ENCODE measurements at places on chromosomes 4 and X.
A peak's percentile ranks its signal among the peaks of the same experiment; 100 is the strongest.

GRCh38 chr4:158605393-158605792 lies 66.3 kb downstream of the C4orf46 start:
- DNase-seq: no peak

GRCh38 chrX:85381602-85382001 lies 2.1 kb upstream of the POF1B start:
- DNase-seq: no peak

DNA sequence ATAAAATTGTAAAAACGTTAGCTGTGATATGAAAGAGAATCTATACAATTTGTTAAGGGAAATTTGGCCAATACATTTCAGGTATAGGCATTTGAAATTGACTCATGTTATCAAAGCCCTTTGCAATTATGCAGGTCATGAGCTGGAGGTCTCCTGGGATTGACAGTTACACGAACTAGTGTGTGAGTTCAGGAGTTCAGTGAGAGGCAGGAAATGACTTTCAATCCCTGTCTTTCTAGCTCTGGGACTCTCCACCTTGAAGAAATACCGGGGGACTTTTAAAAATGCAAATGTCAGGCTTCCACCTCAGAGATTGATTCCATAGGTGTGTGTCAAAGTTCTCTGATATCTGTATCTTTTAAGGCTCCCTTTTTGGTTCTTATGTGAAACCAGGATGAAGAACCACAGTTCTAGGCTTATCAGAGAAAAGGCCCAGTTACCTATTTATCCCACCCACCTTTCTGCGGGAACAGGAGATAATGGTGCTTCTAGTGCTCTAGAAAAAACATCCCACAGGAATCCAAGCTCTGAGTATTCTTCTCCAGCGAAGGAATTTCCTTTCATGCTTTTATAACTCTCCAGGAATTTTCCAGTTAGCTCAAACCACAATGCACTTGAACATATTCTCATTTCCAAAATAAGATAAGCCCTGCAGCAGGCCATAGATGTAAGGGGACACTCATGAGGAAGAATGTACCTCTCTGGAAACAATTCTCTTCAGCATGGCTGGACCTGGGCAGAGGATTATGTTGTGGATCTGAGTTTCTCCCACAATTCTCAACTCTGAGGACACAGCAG lies 501.0 kb downstream of the IDS start:
- no peak for DNase-seq

- DNase-seq: no peak
Observed at GRCh38 chrX:124737771-124738170, 391.4 kb downstream of the SH2D1A start.

DNA sequence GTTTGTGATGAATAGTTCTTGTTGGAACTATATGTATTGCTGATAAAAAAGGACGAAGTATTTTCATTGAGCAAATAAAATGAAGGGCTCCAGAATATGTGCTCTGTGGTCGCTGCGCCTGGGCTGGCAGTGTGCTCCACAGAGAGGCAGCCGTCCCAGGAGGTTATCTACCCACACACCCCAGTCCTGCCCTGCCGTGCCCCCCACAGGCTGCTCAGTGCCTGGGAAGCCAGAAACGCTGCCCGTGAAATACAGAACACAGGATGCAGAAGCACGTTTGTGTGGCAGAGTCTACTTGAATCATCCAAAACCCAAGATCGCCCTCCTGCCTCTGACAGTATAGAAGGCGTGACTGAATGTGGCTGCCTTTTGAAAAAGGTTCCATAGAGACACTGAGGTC lies 1.4 kb downstream of the CLDN22 start:
- DNase-seq: no peak

DNA sequence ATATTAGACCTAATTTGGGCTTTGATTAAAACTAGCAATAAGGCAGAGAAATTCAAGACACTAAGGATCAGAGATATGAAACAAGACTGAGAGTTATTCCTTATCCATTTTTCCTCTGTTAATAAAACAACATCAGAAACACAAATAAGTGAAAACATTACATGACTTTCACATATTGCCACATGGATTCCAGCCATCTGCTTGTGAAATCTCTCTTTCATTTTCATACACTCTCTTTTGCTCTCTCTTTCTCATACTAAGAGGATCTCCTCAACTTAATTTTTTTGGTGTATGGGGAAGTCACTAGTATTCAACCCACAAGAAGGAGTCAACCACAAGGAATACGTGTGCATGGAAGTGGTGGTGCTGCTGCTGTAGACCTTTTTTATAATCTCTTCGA lies 183.0 kb downstream of the LDB2 start:
- no peak for DNase-seq

DNA sequence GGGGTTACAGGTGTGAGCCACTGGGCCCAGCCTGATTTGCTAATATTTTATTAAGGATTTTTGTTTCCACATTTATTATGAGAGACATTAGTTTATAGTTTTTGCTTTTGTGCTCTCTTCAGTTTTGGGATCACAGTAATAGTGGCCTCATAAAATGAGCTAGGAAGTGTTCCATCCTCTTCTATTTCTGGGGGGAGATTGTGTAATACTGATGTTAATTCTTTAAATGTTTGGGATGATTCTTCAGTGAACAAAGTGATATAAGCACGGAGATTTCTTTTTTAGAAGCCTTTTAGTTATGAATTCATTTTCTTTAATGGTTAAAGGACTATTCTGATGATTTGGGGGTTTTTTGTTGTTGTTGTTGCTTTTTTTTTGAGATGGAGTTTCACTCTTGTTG lies 41.3 kb downstream of the RBMX start:
- no peak for DNase-seq

DNA sequence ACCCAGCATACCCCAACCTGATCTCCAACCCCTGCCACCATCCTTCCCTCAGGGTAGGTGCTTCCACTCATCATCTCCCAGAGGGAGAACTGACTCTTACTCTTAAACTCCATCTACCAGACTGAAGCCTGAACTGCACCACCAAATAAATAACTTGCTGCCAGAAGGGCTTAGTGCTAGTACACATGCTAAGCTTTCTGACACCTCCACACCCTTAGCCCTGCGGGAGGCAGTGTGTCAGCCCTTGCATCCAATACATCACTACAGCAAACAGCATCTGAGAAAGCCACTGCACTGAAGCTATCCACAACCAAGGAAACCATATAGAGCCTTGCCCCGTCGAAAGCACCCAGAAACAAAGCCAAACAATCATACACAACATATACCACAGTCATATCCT lies 68.6 kb upstream of the MCF2 start:
- no peak for DNase-seq

- DNase-seq: peak; percentile 63
Observed at GRCh38 chr4:7964890-7965662, 25.4 kb upstream of the AFAP1 start.

GRCh38 chrX:112840382-112841113 lies at the start of gene AMOT:
AMOT (minus strand) TSS chrX:112840831; CDS start chrX:112823126, 17,705 bp downstream.
- DNase-seq: peak; percentile 15

Measured in NCI-H526 (cell line).